ENCODE measurements at places on chromosomes 7 and 10.

GRCh38 chr10:124743191-124744101 lies 732 bp downstream of the FAM53B start:
- no peak for DNase-seq

- no peak for DNase-seq
These were observed 2.5 kb upstream of the HNRNPF start for GRCh38 chr10:43411536-43411935.

DNA sequence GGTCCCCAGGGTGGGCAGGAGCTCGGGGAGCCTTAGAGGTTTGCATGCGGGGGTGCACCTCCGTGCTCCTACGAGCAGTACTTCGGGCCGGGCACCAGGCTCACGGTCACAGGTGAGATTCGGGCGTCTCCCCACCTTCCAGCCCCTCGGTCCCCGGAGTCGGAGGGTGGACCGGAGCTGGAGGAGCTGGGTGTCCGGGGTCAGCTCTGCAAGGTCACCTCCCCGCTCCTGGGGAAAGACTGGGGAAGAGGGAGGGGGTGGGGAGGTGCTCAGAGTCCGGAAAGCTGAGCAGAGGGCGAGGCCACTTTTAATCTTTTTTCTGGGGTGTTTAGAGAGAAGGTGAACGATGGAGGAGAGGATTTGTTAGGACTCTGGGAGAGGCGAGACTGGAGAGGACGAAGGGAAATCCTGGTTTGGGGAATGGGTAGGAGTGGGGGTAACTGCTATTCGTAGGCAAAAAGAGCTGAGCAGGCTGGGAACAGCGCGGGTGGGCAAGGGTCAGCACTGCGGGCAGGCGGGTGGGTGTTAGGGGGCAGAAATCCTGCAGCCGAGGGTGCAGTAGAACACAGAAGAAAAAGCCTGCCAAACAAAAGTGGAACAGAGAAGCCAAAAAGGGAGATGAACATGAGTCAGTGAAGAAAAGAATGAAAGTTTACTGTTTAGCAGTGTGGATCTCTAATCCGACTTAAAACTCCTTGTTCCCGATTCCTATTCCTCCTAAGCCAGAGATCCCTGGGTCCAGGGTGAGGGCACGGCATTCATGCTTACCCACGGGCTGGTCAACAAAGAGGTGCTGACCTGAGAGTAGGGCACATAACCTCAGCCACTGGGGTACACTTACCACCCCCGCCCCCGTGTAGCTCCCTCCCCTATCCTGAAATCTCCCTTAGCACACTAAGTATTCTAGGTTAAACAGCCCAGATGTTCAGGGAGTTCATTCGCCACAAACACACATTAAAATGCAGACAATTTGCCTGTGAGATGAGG lies 26.9 kb downstream of the PRSS2 start:
- DNase-seq, result no peak

- no peak for DNase-seq
These were observed 73.5 kb upstream of the MKLN1 start for GRCh38 chr7:131254211-131254610.

DNA sequence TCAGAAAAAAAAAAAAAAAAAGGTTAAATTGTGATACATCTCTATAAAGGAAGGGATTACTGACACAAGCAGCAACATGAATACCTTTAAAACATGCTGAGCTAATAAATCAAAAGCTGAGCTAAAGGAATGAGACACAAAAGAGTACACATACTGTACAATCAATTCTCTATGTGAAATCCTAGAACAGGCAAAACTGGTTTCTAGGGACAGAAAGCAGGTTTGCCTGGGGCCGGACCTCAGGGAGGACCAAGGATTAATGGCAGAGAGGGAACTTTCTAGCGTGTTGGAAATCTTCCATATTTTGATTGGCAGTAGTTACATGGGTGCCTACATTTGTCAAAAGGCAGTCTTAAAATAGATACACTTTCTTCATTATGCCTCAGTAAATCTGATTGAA lies 52.5 kb downstream of the KLRG2 start:
- no peak for DNase-seq
